Islet precursor cell (in vitro differentiated cells): ENCODE measurements at places on chromosomes 6 and 20.

GRCh38 chr6:125987026-125987617 lies 782 bp downstream of the TRMT11 start:
- DNase-seq, result no peak

- no peak for DNase-seq
Measured at GRCh38 chr6:47231151-47231550, 78.6 kb downstream of the TNFRSF21 start.

DNA sequence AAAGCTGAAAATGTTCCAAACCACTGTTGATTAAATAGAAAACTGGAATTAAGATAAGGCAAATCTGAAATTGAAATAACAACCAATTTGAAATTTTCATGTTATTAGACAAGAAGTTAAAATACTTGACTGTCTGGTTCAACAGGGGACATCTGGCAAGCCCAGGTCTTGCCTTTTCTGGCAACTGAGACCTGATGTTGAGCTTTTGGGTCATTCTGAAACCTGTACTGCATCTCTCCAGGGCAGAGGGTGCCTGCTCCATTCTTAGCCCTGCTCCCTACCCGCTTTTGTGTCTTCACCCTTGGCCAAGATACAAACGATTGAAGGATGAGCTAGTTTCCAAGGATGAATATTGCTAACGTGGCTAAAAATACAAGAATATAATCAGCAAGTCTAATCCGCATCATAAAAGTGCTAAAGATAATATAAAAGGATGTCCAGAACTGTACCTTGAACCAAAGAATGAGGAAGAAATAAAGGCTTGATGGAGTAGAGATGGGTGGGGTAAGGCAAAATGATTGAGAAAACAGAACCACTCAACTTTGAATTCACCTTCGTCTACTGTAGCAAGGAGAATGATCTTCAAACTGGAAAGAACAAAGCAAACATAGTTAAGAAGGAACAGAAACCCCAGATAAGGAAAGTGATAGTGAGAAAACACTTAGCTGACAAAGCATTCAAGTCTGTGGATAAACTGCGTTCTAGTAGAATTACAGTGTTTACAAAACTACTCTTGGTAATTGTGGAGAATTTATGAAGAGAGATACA lies 109.8 kb upstream of the MAN1A1 start:
- no peak for DNase-seq

DNA sequence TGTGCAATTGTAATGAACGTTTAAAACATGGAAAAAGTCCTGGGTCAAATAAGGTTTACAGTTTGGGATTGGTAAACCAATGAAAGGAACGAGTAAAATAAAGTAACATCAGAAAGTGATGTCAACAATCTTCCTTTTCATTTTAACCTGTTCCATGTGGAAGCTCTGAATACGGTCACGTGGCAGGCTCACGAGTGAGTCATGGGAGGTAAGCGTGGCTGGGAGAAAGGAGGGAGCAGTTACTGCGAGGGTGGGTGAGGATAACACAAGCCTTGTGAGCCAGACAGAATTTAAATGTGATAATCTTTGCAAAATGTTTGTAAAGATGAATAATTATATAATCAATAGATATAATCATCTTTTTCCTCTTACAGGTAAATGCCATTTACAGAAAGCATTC lies 171.3 kb upstream of the HDAC2 start:
- no peak for DNase-seq

GRCh38 chr20:33964441-33964840 lies 29.3 kb upstream of the RALY start:
- DNase-seq, result no peak
